ENCODE measurements at places on chromosomes 1 and 21.

- no peak for DNase-seq
Observed at GRCh38 chr1:17027403-17027802, 15.7 kb upstream of the ATP13A2 start.

DNA sequence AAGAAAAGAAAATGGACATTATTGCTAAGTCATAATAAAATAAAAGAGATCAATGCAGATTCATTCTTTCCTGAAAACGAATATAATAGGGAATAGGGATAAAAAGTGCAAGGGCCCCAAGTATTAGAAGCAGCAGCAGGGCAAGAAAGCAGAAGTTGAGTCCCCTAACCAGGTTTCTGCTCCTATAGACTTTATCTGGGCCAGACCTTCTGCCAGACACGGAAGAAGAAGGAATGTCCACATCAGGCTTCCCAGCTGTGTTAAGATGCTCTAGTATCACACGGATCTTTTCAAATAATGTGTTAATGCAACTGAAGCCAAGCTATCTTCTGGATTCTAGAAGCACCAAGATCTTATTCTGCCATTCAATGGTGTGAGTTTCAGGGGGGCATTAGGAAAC is 26.9 kb downstream of the CD244 start:
- no peak for DNase-seq

GRCh38 chr1:199173356-199173755 is 534.5 kb downstream of the PTPRC start:
- no peak for DNase-seq

GRCh38 chr1:92505015-92505692 is 18.4 kb upstream of the GFI1 start:
- no peak for DNase-seq

GRCh38 chr1:11214698-11215380 is 25.7 kb downstream of the ANGPTL7 start:
- DNase-seq = no peak

- DNase-seq = no peak
Observed at GRCh38 chr21:39575775-39576174, 37.0 kb upstream of the B3GALT5 start.
